ENCODE measurements at places on chromosomes 2 and 18. TPM values are rescaled to one million over a fixed set of nuclear protein-coding genes. Genes with fewer than 3 reads are reported as not detected.

- peaks cover 9% of the 10 kb centered on the region for H3K4me1 ChIP-seq
- no peaks in the 10 kb centered on the region for H3K36me3 ChIP-seq
- DNase-seq: no peak
- peaks cover 21% of the 10 kb centered on the region for H3K27me3 ChIP-seq
- H3K27ac ChIP-seq: no peak within 1 kb of the TSS
Measured at GRCh38 chr2:96642564-96643360, at the start of gene FER1L5. Gene FER1L5 (plus strand): TSS chr2:96642764. CDS start chr2:96642837, 73 bp downstream.

GRCh38 chr2:174395969-174396630, 570 bp downstream of the SCRN3 start:
- H3K27me3 ChIP-seq: no peaks in the 10 kb centered on the region
- H3K4me3 ChIP-seq: peak overlapping the region; percentile 95
- H3K36me3 ChIP-seq: peaks cover 22% of the 10 kb centered on the region
- H3K4me1 ChIP-seq: peaks cover 44% of the 10 kb centered on the region

GRCh38 chr2:109545828-109546713, 67.7 kb downstream of the SEPTIN10 start:
- no peak overlapping the region for H3K27ac ChIP-seq
- DNase-seq: peak; percentile 16
- H3K4me3 ChIP-seq: no peak overlapping the region
- H3K36me3 ChIP-seq: no peaks in the 10 kb centered on the region

The BOD1L2 gene
- not detected for total RNA-seq

- peaks cover 36% of the 10 kb centered on the region for H3K4me1 ChIP-seq
- DNase-seq: no peak
- no peak overlapping the region for H3K4me3 ChIP-seq
- H3K27me3 ChIP-seq: no peaks in the 10 kb centered on the region
- peaks cover 5% of the 10 kb centered on the region for H3K36me3 ChIP-seq
Measured at GRCh38 chr2:172215936-172216335, 113.2 kb upstream of the DLX2 start.

The AMER3 gene
- not detected for total RNA-seq

The CEBPZOS gene
- 45.3 TPM for total RNA-seq

DNA sequence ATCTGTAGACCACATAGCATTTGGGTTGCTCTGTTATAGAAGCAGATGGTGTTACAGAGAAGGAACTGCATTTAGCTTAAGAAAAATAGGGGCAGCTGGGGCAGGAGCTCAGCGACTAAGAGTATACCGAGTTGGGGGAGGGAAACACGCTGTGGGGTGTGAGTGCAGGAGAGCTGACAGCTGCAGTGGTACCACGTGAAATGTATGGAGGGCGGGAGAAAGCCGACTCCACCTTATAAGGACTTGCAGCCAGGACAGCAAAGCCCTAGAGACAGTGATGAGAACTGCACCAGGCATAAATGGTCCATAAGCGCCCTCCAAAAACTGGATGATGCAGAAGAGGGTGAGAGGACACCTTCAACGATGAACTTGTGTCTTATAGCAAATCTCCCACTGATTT, 237.6 kb downstream of the PRKCE start:
- H3K27me3 ChIP-seq: no peaks in the 10 kb centered on the region
- H3K27ac ChIP-seq: no peak overlapping the region
- peaks cover 23% of the 10 kb centered on the region for H3K4me1 ChIP-seq
- peaks cover 2% of the 10 kb centered on the region for H3K36me3 ChIP-seq
- no peak overlapping the region for H3K4me3 ChIP-seq

The CLIP4 gene
- 24.5 TPM for total RNA-seq

DNA sequence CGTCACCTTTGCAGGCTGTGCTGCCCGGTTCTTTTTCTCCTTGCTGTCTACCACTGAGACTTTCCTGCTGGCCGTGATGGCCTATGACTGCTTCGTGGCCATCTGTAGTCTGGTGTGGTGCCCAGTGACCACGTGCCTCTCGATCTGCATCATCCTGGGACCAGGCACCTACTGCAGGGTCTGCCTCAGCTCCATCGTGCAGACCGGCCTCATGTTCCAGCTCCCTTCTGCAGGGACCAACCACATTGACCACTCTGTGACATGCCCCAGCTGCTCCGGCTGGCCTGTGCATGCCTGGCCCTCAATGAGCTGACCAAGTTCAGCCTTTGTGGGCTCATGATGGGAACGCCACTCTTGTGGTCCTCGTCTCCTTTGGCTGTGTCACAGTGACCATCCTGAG, 26.7 kb downstream of the COPS9 start:
- peaks cover 12% of the 10 kb centered on the region for H3K27me3 ChIP-seq
- no peak for DNase-seq
- H3K4me3 ChIP-seq: no peak overlapping the region
- no peaks in the 10 kb centered on the region for H3K36me3 ChIP-seq

DNA sequence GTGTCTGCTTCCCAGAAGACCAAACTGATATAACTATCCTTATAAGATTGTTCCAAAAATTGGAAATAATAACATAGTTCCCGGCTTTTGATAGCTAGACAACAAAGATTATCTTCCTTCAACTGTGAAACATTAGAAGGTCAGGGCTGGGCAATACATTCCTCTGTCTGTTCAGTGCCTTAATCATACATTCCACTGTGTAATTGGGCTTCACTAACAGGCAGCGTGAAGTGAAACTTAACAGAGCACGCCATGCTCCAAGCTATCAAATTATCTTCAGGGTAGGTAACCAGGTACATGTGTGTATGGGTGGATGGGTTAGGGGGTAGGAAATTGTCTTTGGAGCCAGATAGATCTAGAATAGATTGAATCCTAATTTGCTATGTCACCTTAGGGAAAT, 23.5 kb upstream of the ARL5A start:
- peaks cover 6% of the 10 kb centered on the region for H3K27me3 ChIP-seq
- H3K4me1 ChIP-seq: no peaks in the 10 kb centered on the region
- H3K27ac ChIP-seq: no peak overlapping the region
- DNase-seq: no peak
- H3K36me3 ChIP-seq: no peaks in the 10 kb centered on the region
